ENCODE measurements at places on chromosomes 3 and 15.

- DNase-seq, result no peak
These were observed 305 bp upstream of the KPNA1 start for GRCh38 chr3:122515020-122515468.

GRCh38 chr3:170643831-170644230, 58.0 kb upstream of the SLC7A14 start:
- no peak for DNase-seq

DNA sequence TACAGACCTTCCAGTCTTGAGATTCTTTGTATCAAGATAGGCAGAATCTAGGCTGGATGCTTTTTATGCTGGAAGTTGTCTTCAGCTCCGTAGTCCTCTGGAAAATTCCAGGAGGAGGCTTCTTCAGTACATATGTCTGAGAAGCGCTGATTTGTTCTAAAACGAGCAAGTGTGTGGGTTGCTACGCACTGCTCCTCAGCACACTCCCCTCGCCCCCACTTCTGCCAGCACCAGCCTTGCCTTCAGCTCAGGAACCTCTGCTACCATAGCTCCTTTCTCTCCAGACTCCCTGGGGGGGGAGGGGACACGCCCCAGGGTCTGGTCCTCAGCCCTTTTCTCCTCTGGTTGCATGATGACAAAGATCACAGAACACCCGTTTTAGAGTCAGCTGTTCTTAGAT, 75.5 kb upstream of the TRA2B start:
- DNase-seq, result no peak

DNA sequence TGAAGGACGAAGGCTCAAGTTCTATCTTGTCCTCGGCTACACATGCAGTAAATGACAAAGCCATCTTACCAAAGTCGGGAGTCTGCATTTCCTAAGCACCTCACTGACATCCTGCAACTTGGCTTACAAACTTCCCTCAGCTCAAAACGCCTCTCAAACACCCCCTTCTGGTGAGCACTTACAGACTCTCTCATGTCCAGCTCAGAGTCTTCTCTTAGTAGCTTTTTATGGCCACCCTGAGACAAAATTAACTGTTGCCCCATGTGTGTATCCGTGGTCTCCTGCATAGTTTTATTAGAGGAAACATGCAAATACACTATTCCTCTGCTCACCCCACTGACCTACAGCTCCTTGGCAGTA, 819.7 kb downstream of the FHIT start:
- DNase-seq, result no peak

DNA sequence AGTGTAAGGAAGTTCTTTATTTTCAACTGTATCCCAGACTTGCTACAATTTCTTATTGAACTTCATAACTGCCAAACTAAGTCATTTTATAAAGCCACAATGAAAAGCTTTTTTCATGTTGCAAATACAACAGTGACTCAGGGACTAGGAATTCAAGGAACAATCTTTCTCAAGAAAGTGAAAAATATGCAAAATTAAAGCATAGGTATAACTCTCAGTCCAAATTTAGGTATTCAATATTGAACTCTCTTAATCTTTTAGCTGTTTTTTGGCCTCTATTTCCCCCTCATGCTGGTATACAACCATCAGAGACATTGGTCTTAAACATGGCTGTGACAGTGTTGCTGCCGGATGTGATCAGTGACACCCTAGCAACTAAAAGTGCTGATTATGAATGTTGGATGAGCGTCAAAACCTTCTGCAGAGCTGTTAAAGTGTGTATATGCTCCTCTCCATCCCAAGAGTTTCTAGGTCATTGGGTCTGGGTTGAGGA, 476.9 kb downstream of the ZNF385D start:
- DNase-seq, result no peak

DNA sequence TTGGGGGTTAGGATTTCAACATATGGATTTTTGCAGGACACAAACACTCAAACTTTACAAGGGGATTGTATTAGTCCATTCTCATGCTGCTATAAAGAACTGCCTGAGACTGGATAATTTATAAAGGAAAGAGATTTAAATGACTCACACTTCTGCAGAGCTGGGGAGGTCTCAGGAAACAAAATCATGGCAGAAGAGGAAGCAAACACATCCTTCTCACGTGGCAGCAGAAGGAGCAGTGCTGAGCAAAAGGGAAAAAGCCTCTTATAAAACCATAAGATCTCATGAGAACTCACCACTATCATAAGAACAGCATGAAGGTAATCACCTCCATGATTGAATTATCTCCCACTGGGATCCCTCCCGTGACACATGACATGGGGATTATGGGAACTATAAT, 1183.1 kb downstream of the ZPLD1 start:
- no peak for DNase-seq

- no peak for DNase-seq
These were observed 4.3 kb downstream of the ZNF592 start for GRCh38 chr15:84752700-84753099.

DNA sequence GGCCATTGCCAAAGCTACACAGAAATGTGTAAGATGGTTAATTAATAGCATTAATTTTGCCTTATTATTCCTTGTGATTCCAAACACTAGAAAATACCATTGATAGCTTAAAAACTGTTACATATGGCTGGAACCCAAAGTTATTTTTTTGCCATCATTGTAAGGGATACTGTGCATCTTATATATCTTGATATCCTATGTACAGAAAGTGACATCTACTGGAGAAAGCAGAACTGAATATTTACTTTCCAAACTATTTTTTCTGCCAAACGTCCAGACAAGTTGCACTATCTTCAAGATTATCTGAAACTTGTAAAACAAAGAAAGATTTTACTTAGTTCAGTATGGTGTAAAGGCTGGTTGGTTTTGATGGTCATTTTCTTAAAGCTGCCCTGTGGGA, 33.3 kb upstream of the MEIS2 start:
- no peak for DNase-seq

GRCh38 chr3:29291260-29291981, 10.6 kb downstream of the RBMS3 start:
- no peak for DNase-seq

- DNase-seq, result no peak
These were observed 206.6 kb downstream of the SHQ1 start for GRCh38 chr3:72641684-72642083.

DNA sequence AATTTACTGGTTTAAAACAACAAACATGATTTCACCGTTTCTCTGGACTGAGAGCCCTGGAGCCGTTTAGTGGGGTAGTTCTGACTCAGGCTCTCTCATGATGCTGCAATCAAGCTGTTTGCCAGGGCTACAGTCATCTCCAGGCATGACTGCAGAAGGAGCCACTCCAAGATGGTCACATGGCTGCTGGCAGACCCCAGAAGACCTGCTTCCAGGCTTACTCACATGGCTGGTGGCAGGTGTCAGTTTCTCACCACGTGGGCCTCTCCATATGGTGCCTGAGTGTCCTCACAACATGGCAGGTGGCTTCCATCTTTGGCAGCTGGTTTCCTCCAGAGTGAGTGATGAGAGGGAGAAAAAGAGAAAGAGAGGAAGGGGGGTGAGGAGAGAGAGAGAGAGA, 378.3 kb upstream of the RGMA start:
- no peak for DNase-seq

GRCh38 chr15:82726816-82727215, 17.1 kb upstream of the AP3B2 start:
- no peak for DNase-seq

DNA sequence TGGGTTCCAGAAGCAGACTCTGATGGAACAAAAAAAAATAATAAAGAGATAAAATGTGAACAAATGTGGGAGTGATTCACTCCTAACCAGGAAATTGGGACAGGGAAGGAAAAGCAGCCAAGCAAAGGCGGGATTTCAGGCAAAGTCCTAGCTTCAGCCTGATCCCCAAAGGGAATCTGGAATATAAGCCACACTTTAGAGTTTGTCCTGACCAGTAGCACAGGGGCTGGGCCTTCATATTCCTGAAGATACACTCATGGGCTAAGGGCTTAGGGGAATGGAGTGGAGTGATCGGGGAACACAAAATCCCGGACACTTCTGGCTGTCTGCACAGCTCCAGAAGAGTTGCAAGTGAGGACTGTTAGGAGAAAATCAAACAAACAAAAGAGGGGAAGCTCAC, 135.0 kb upstream of the COL8A1 start:
- DNase-seq, result no peak

GRCh38 chr3:187286467-187287059, 5.0 kb downstream of the MASP1 start:
- DNase-seq, result no peak

DNA sequence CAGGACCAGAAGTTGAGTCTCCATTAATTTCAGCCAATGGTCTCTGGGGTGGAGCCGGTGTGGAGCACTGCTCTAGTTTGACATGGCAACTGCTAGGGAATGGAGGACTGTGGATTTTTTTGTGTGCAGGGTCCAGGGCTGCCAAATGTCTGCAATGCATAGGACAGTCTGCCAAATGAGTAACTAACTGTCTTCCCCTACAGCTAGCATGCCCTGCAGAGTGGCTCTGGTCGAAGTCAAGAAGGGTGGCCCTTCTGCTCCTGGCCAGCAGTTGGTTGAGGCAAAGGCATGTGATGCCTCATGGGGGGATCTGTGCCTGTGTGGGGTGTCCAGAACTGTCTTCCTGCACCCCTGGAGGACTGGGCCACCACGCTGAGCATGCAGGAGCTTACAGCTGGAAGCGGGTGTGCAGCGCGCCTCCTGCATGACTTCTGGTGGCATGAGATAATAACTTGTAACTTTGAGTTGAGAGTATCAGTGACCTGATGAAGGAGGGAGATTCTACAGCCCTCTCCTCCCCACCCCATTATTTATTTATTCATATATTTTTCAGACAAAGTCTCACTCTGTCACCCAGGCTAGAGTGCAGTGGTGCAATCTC, 4.6 kb downstream of the TPRA1 start:
- DNase-seq, result no peak

DNA sequence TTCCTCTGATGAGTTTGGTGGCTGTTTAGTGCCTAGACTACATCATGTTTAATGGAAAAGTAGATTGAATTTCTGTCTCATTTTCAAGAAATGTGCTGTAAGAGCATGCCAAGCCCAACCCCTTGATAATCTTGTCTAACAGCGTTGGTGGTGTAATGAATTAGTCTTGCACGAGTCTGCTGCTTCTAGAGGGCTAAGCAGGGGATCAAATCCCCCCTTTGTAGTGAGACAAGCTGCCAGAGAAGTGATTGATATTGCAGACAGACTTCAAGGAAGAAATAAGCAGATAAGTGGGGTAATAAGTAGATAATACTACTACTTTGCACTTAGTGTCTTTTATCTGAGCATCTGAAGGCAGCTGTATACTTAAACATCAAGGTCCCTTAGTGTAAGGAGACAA, 141.4 kb downstream of the TP63 start:
- no peak for DNase-seq

GRCh38 chr3:180749322-180749721, 70.0 kb upstream of the CCDC39 start:
- no peak for DNase-seq

DNA sequence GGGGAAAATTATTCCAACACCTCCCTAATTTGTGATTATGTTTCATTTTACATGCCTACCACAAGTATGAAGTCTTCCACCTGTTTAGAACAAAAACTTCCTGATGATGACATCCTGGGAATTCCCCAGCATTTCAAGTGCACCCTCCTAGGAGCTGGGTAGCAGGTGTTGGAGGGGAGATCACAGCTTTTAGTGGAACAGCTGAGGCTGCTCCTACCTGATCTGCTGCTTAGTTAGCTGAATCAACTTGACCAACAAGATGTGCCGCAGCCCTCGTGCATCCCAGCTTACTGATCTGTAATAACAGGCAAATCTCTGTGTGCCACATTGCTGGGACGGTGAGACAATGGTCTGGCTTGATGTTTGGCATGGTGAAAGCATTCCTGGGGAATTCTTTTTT, 29.7 kb downstream of the TRAK1 start:
- DNase-seq, result no peak

GRCh38 chr3:171374260-171374659, 85.9 kb downstream of the TNIK start:
- DNase-seq, result no peak

- no peak for DNase-seq
These were observed 22.3 kb downstream of the NCEH1 start for GRCh38 chr3:172688588-172688987.

- DNase-seq, result no peak
These were observed 94.0 kb upstream of the IQSEC1 start for GRCh38 chr3:13167064-13167743.

Measured in stimulated activated CD4-positive, alpha-beta T cell treated with anti-CD3 and anti-CD28 coated beads, Interleukin-1b, Interleukin-23, amount 100 ng/mL, for 1 hour (primary cell).